ENCODE measurements at places on chromosomes 13 and 19. TPM values are rescaled to one million over a fixed set of nuclear protein-coding genes. Genes with fewer than 3 reads are reported as not detected.

The KLK15 gene
- not detected for polyA plus RNA-seq

The IZUMO2 gene
- not detected for polyA plus RNA-seq

- no peak overlapping the region for H3K27ac ChIP-seq
- DNase-seq: no peak
- H3K36me3 ChIP-seq: no peaks in the 10 kb centered on the region
- no peak overlapping the region for H3K4me3 ChIP-seq
- no peaks in the 10 kb centered on the region for H3K4me1 ChIP-seq
These were observed 70.5 kb downstream of the ZNF568 start for GRCh38 chr19:36986601-36987000.

- no peaks in the 10 kb centered on the region for H3K36me3 ChIP-seq
- no peak for DNase-seq
- no peak overlapping the region for H3K27ac ChIP-seq
- H3K4me3 ChIP-seq: no peak overlapping the region
These were observed 1992.9 kb upstream of the PCDH20 start for GRCh38 chr13:63408331-63409189.

- no peak overlapping the region for H3K4me3 ChIP-seq
- no peak for DNase-seq
- no peaks in the 10 kb centered on the region for H3K4me1 ChIP-seq
- H3K27me3 ChIP-seq: no peaks in the 10 kb centered on the region
These were observed 38.8 kb downstream of the CHST8 start for GRCh38 chr19:33660410-33661124.
